ENCODE measurements at places on chromosomes 5 and 9.
A peak's percentile ranks its signal among the peaks of the same experiment; 100 is the strongest.

DNA sequence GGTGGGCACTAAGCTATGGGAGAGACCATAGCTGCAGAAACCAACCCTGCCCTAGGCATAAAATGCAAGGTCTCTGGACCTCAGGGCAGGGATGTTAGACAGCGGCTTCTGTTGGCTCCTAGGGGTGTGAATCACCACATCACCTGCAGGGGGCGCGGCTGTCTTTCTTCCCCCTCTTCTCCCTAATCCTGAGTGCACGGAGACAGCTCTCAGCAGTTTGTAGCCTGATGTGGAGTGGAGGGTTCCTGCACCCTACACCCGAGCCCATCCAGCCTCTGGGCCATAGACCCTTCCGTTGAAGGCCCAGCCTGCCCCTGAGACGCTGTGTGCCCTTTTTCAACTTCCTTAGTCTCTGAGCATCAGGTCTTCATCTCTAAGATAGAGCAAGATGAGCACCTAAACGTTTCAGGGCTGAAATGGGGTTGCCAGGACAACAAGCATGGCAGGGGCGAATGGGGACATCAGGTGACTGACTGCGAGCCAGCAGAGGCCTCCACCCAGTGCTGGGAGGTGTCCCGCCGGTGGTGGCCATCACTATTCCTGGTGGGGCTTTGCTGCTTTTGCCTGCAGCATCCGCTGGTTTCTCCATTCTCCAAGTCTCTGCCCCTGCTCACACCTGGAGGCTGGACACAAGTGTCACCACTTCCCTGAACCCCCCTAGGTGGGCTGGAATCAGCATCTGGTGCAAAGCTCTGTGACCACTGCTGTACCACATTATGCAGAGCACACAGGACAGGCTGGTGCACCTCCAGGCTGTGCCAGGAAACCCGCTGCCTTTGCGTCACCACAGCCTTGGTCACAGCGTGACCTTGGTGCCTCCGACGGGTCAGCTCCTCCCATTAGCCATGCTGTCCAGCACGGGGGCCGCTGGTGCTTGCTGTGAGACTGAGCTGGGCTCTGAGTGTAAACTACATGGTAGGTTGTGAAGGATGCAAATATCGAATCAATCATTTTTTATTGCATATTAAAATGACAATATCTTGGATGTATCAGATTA is 2.5 kb upstream of the SEC16A start:
- DNase-seq: peak; percentile 58

DNA sequence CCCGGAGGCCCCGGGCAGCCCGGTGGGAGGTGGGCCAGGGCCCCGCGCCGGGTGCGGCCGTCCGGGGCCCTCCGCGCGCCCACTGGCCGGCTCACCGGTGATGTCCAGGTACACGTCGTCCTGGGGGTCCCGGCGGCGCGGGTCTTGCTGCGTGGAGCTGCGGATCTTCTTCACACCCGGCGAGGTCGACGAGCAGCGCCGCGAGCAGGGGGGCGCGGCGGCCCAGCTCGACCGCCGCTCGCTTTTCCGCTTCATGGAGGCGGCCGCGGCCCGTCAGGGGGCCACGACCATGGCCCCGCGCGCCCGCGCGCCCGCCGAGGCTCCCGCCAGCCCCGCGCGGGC is 548 bp downstream of the CDC14B start:
- DNase-seq: no peak

GRCh38 chr5:168006456-168007130 is 284.9 kb upstream of the WWC1 start:
- DNase-seq: no peak

DNA sequence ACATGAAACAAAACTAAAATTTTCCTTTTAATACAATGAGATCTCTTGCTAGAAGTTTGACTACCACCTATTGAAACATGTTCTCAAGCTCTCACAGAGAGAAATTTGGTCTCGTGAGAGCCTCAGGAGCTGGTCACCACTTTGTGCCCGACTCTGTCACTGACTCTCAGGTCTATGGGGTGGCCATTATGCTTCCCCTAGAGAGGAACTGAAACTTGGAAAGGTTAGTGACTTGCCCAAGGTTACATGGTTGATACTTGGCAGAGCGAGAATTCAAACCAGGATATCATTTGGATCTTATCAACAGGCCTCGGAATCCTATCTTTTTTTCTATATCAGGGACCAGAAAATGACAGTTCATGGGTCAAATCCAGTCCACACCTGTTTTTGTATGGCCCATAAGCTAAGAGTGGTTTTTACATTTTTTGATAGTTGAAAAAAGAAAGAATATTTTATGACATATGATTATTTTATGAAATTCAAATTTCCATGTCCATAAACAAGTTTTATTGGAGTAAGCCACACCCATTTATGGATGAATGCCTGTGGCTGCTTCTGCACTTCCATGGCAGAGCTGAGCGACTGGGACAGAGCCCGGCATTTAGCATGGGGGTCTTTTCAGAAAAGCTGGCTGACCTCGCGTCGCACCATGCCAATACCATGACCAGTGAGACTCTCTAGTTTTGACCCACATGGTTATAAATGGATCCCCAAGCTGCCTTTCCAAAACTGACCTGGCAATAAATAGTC is 44.8 kb upstream of the EQTN start:
- DNase-seq: no peak

DNA sequence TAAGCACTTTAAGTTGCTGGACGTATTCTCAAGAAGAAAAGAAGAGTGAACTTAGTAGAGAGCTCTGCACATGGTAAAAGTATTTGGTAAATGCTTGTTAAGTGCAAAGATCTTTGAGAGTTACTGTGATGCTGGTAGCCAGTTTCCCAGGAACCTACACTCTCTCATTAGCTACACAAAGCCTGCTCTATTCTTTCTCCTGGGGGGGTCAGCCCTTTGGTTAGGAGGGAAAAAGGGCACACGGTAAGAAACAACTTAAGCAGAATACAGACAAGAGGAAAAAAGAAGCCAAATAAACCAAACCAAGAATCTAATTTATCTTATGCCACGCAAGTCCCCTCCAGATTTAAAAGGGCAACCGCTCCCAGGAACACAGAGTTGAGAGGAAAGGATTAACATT is 1100.1 kb upstream of the CDH10 start:
- DNase-seq: no peak

GRCh38 chr5:136655468-136655867 is 290.1 kb upstream of the TRPC7 start:
- no peak for DNase-seq

GRCh38 chr5:52947208-52947607 is 41.9 kb upstream of the ITGA2 start:
- no peak for DNase-seq

GRCh38 chr9:23682891-23683431 is 143.1 kb downstream of the ELAVL2 start:
- no peak for DNase-seq

GRCh38 chr5:169341556-169341955 is 40.6 kb upstream of the SLIT3 start:
- DNase-seq: no peak

DNA sequence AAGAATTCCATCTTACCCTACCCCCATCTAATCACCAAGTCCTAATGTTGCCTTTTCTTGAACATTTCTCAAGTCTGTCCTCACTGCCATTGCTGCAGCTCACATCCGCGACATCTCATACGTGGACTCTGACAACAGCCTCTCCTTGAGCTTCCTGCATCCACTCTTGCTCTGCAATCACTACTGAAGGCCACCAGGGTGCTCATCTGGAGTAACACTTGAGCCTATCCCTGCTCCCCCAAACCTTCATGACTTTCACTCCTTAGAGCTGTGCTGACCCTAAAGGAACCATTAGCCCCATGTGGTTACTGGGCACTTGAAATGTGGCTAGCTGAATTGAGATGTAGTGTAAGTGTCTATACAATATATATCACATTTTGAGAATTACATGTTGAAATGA is 46.4 kb upstream of the CTXN3 start:
- DNase-seq: no peak

Measured in T-helper 22 cell (primary cell).